ENCODE measurements at places on chromosomes 11 and 22.

- DNase-seq, result no peak
Measured at GRCh38 chr11:77259641-77260040, 41.8 kb downstream of the GDPD4 start.

- no peak for DNase-seq
Measured at GRCh38 chr22:48065892-48066291, 1303.4 kb downstream of the TBC1D22A start.

DNA sequence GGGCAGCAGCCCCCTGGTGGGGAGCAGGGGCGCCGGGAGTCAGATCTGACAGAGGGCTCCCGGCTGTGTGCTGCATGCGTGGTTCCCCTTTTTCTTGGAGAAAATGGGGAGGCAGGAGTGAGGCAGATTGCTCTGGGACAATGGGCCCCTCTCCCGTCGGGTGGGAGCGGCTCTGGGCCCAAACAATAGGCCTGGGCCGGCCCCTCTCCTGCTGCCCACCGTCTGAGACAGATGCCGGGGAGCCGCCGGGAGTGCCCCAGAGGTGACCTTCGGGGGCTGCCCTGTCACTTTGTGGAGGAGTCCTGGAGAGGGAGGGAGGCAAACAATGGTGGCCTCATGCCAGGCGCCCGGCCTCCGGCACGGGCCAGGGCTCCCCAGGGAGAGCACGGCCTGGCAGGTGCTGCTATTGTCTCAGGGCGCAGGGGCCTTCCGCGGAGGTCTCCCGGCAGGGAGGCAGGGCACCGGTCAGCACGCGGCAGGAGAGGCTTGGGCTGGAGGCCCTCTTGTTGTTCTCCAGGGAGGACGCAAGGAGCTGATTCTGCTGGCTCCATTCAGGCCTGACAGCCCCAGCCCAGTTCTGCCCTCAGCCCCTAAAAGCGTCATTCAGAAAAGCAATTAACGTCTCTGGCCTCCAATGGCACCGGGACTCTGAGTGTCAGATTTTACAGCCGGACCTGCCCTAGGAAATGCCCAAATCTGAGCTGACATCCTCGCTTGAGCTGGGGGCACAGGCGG, 44.8 kb downstream of the SMIM38 start:
- no peak for DNase-seq

DNA sequence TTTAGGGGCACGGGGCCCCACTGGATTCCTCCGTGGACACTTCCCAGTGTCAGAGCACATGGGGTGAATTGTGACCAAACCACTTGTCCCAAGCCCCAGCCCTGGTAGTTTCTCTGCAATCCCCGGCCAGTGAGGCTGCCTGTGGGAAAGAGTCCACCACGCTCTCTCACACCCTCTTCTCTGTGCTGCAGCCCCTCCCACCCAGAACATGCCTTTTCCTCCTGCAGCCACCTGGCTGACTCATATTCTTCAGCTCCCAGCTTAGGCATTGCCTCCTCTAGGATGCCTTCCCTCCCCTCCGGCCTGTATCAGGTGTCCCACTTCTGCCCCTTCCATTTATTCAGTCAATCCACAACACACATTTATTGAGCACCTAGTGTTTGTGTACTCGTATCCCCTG, 5.4 kb upstream of the RPS6KB2 start:
- peak; percentile 2 for DNase-seq

DNA sequence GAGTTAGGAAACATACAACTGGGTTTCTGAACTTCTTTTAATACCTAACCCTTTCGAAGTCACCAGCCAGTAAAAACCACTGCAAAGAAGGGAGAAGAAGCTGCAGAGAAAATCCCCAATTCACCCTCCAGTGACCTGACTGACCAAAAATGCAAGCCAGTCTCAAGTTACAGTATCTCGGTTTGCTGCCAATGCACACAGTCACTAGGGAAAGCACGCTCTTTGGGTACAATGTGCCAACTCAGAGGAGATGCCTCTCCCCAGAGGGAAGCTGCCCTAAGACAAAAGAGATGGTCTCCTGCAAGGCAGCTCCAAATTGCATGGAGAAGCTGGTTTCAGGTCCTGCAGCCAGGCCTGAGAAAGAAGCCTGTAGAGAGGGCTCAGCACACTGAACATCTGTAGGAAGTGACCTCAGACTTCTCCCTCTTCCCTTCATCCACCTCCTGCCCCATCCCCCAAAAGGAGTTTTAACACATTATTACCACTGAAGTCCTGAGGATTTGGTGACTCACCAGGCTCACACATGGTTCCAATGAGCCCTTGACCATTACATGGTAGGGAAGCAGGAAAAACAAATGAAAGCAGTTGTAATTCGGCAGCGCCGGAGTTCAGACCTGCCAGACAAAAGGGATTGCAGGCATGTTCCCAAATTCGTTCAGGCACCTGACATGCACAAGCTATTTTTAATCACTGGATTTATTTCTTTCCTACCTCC, 90.1 kb downstream of the ETS1 start:
- DNase-seq, result no peak

- DNase-seq, result no peak
Measured at GRCh38 chr11:105100981-105101630, 38.5 kb downstream of the CARD18 start.

GRCh38 chr11:93512073-93512475, 31.1 kb downstream of the SMCO4 start:
- no peak for DNase-seq

DNA sequence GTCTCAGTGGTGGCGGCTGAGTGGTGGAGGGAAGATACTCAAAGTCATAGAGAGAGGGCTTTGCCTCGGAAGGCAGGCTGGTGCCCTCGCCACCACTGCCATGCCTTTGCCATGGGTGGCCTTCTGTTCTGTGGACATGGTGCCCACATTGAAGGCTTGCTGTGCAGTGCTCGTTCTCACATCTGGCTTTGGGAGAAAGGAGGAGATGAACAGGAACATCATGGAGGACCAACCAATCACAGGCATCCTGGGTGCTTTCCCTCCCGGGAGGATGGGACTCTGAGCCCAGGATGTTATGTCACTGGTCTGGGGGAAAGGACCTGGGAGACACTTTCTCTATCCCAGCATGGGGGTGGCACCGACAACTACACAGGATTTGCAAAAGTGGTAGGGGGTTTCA, 82.3 kb upstream of the NARS2 start:
- no peak for DNase-seq

DNA sequence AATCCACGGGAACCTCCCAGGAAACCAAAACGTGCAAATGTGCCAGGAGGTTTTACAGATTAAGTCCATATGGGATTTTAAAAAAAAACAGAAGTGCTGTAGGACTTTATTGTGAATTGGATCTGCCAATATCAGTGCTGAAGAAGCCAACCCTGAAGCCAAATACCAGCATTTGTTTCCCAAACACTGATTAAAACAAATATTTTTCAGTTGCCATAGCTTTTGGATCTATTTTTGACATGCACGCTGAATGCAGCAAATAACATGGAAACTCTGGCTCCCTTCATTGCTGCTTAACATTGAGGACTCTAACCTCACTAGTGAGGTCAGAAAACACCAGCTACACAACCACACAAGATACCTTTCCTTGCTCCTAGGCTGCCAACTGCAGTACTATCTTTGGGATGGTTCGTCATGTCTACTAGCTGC, 28.4 kb upstream of the SIK2 start:
- DNase-seq, result no peak

- DNase-seq, result no peak
Measured at GRCh38 chr11:46850829-46851380, 4.8 kb upstream of the CKAP5 start.

DNA sequence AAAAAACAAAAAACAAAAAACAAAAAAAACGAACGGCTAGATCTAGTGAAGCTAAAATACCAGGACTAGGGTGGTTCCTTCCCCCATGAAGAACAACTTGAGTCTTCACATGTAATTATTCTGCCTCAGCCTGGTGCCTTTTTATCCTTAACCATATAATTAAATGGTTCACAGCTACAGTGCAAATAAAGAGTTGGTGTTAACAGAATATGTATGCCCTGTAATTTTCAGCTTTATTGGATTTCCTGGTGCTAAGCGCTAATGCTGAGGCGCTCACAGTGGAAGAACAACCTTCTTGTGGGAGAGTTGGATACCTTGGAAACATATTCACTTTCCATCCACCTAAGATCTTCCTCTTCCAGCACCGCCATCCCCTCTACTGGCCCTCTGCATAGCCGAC, 158.5 kb upstream of the SORL1-AS1 start:
- DNase-seq, result no peak

DNA sequence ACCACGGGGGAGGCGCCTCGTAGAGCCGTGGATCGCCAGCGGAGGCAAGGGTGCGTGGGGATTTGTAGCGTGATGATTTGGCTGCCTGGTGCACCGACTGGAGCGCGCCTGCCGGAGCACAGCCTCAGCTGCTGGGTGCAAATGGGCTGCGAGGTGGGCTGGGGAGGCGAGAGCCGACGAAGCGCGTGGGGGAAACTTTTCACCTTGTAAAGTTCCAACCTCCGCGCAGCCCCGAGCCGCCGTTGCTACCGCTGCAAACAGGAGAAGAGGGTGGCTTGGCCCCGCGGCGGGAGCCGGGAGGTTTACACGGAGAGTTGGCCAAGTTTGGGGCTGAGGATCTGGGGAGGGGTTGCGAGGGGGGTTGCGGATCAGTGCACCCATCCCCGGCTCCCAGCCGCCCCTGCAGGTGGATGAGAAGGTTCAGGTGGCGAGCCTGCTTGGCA, 528 bp downstream of the FAT3 start:
- no peak for DNase-seq

- DNase-seq, result no peak
Measured at GRCh38 chr22:26597026-26597425, 7.1 kb upstream of the TPST2 start.

DNA sequence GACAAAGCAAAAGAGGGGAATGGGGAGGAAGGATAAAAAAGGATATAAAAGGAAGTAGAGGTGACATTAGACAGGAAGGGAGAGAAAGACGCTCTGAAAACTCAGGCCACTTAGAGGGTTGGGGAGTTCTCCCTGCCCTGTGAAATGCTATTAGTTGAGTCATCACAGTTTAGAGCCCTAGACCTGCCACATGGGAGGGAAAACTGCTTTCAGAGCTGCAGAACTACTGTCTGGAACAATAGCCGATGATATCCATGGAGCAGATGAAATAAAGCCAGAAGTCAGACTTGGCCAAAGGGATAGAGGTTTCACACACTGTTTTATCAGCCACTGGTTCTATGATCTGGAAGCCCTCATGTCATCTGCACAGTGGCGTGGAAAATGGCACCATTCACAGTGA, 157.9 kb downstream of the NCAM1 start:
- no peak for DNase-seq
